Caco-2 (cell line): ENCODE measurements at places on chromosomes 7 and 10. TPM values are rescaled to one million over a fixed set of nuclear protein-coding genes. Genes with fewer than 3 reads are reported as not detected.

TMEM130 gene
- total RNA-seq = not detected in 2 replicates

GRCh38 chr7:140526214-140526613, 46.9 kb upstream of the MKRN1 start:
- no peaks in the 10 kb centered on the region for H3K4me1 ChIP-seq
- no peaks in the 10 kb centered on the region for H3K27me3 ChIP-seq
- H3K27ac ChIP-seq = no peak overlapping the region

ZCWPW1 gene
- total RNA-seq = 3.4 and 4.4 TPM in 2 replicates

DNA sequence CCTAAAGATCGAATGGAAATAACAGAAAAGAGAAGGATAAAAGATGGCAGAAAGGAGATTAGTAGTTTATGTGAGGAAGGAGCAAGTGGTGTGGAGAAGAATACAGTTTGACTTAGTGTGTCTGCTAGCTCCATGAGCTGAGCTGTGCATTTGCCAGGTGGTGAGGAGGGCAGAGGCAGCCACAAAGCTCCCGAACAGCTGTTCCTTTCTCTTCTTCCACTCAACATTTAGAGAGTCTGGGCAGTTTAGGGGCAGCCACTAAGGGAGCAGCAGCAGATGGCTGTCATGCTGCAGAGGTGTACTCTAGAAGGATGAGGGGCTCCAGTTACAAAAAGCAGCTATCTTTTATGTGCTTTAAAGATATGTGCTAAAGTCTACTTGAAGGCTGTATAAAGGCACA, 674.4 kb downstream of the GRM8 start:
- no peak overlapping the region for H3K27ac ChIP-seq
- H3K27me3 ChIP-seq = no peaks in the 10 kb centered on the region
- H3K36me3 ChIP-seq = no peaks in the 10 kb centered on the region
- H3K4me3 ChIP-seq = no peak overlapping the region
- no peak for DNase-seq

NEUROG3 gene
- total RNA-seq = not detected in 2 replicates

TBC1D12 gene
- 32.1 and 33.8 TPM in 2 replicates for total RNA-seq

DNA sequence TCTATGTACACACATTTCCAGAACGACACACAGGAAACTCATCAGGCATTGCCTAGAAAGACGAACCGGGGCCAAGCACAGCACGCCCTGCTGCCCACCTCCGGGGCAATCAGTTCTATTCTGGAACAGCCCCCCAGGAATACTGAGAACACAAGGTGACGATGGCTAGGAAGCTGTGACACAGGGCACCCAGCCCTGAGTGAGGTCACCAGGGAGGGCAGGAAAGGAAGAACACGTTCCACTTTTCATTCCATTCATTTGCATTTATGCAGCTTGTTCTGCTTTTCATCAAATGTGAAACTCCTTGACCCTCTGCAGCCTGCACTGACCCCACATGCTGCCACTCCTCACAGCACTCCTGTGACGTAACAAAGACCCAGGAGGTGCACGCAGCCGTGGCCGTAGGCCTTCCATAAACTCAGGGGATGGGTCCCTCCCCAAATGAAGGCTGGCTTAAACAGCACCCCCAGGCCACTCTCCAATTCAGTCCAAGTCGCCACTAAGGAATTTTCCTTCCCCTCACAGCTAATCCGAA, 28.9 kb downstream of the MAD1L1 start:
- peak overlapping the region; percentile 69 for H3K27ac ChIP-seq
- H3K4me1 ChIP-seq = peaks cover 17% of the 10 kb centered on the region
- no peaks in the 10 kb centered on the region for H3K27me3 ChIP-seq
- H3K36me3 ChIP-seq = peaks cover 8% of the 10 kb centered on the region
- DNase-seq = peak; percentile 37
- H3K4me3 ChIP-seq = no peak overlapping the region

MMP21 gene
- total RNA-seq = not detected in 2 replicates

GTF2IRD2 gene
- total RNA-seq = 8.7 and 11.2 TPM in 2 replicates

GRCh38 chr7:28509251-28510025, 97.1 kb downstream of the CREB5 start:
- H3K27ac ChIP-seq = no peak overlapping the region
- H3K4me1 ChIP-seq = no peaks in the 10 kb centered on the region
- H3K4me3 ChIP-seq = no peak overlapping the region

- H3K27me3 ChIP-seq = no peaks in the 10 kb centered on the region
- H3K36me3 ChIP-seq = no peaks in the 10 kb centered on the region
- no peak overlapping the region for H3K4me3 ChIP-seq
- DNase-seq = no peak
Measured at GRCh38 chr10:78250313-78251015, 216.8 kb downstream of the RPS24 start.

RBP4 gene
- total RNA-seq = 255 and 258 TPM in 2 replicates

DNA sequence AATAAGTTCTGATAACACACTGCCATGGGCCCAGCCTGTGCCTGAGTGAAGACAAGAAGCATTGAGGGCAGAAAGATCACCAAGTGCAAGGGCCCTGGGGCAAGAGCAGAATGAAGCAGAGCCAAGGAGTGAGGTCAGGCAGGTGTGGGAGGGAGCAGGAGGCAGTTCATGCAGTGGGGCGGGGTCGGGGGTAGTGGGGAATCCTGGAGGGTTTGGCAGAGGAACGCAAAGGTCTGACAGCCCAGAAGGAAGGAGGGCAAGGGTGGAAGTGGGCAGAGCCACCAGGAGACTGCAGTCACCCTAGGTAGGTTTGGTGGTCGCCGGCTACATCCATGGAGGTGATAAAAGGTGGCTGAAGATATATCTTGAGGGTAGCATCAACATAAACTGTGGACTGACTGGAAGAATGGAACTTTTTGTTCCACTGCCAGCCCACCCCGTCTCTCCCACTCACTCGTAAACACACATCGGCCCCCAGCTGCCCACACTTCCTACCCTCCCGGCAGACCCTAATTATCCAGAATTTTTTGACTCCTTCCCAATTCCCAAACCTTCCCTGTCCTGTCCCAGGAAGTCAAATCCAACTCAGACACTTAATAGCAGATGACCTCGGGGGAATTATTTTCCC, 172.4 kb downstream of the ARHGAP12 start:
- peaks cover 14% of the 10 kb centered on the region for H3K4me1 ChIP-seq
- H3K27ac ChIP-seq = no peak overlapping the region
- H3K4me3 ChIP-seq = no peak overlapping the region
- no peaks in the 10 kb centered on the region for H3K27me3 ChIP-seq
- H3K36me3 ChIP-seq = no peaks in the 10 kb centered on the region

DNA sequence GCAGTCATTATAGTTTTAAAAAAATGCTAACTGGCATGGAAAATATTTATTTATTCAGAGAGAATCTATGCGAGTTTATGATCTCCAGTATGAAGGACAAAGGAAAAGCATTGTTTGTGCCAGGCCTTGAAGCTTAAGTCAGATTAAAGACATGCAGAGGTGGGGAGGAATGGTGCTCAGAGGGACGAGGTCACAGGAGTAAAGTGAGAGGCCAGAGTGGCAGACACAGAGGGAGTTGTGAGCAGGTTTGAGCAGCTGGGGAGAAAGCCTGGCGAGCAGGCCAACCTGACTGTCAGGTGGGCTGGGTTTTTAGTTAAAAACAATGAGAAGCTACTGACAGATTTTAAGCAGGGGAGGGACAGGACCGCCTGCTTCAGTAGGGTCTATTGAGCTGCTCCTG, 6.8 kb upstream of the CCNY start:
- no peaks in the 10 kb centered on the region for H3K27me3 ChIP-seq
- H3K27ac ChIP-seq = no peak overlapping the region
- DNase-seq = no peak
- H3K4me3 ChIP-seq = no peak overlapping the region
- H3K4me1 ChIP-seq = peaks cover 22% of the 10 kb centered on the region; the same call in 1 of the 2 replicates
- peaks cover 1% of the 10 kb centered on the region; the same call in 1 of the 2 replicates for H3K36me3 ChIP-seq

NEUROD6 gene
- total RNA-seq = not detected in 2 replicates

GRCh38 chr7:148261996-148262688, 328.4 kb upstream of the C7orf33 start:
- H3K4me1 ChIP-seq = peaks cover 3% of the 10 kb centered on the region; the same call in 1 of the 2 replicates
- no peak overlapping the region for H3K4me3 ChIP-seq
- H3K27me3 ChIP-seq = no peaks in the 10 kb centered on the region
- H3K36me3 ChIP-seq = no peaks in the 10 kb centered on the region
- DNase-seq = no peak

- no peaks in the 10 kb centered on the region for H3K36me3 ChIP-seq
- no peak for DNase-seq
- no peaks in the 10 kb centered on the region for H3K27me3 ChIP-seq
- H3K4me3 ChIP-seq = no peak overlapping the region
- no peak overlapping the region for H3K27ac ChIP-seq
Measured at GRCh38 chr7:118754608-118755007, 530.1 kb downstream of the ANKRD7 start.

DNA sequence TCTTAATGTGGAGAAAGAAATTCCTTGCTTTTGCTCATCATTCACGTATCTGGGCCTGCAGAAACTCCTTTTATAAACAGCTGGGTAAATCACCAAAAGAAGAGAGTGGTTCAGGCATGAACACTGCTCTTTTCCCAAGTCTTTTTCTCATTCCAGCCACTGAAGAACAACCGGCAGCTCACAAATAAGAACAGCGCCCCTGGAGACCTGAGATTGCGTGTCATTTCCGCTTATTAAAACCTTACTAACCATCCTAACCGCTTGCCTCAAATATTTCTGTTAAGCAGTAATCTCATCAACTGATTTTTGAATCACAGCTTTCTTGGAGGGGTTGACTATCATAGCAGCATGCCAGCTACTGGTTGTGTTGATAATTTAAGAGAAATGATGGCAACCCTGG, 213.0 kb upstream of the PLXNA4 start:
- H3K36me3 ChIP-seq = peaks cover 3% of the 10 kb centered on the region
- no peaks in the 10 kb centered on the region for H3K27me3 ChIP-seq
- no peak overlapping the region for H3K4me3 ChIP-seq
- no peaks in the 10 kb centered on the region for H3K4me1 ChIP-seq

- no peak for DNase-seq
- H3K27ac ChIP-seq = no peak overlapping the region
- no peaks in the 10 kb centered on the region for H3K4me1 ChIP-seq
- H3K27me3 ChIP-seq = no peaks in the 10 kb centered on the region
Measured at GRCh38 chr7:48411619-48412018, 240.4 kb downstream of the ABCA13 start.
